Stimulated activated CD8-positive, alpha-beta memory T cell treated with anti-CD3 and anti-CD28 coated beads, Interleukin-7, amount 100 ng/mL, for 1 hour (primary cell): ENCODE measurements at places on chromosomes 6 and 20.

DNA sequence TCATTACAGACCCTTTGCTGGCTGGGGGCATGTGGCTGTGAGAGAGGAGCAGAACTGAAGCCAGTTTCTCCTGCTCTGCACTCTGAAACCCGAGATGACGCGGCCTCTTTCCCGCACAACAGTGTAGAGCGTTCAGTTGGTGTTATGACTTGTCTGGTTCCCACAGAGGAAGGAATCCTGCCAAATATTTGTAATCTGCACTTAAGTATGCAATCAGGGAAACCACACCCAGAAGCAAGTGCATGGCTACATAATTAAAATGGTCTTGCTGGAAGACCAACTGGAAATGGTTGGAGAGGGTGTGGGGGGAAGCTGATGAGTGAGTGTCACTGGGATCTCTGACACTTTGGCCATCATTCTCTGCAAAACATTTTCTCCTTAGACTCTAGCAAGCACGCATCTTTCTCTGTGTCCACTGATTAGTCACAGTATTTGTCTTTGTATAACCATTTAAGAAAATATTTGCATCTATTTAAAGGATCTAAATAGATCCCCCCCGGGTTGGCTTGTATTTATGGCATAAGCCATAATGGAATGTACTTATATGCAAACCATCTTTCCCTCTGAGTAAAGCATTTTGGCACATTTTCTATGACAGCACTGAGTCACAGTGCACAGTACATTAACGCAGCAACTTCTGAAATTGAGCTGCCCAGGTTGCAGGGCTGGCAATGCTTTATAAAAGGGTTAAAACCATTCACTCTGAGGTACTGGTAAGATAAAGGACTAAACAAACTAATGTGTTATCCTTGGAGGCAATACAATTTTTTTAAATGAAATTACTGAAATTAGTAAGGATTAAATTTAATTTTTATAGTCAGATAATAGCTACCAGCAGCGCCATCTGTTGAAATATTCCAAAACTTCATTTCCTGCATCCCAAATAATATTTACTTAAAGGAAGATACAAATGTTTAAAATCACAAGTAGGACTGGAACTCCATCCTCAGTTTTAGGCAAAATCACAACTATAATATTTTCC is 76.7 kb downstream of the FOXC1 start:
- DNase-seq: no peak

DNA sequence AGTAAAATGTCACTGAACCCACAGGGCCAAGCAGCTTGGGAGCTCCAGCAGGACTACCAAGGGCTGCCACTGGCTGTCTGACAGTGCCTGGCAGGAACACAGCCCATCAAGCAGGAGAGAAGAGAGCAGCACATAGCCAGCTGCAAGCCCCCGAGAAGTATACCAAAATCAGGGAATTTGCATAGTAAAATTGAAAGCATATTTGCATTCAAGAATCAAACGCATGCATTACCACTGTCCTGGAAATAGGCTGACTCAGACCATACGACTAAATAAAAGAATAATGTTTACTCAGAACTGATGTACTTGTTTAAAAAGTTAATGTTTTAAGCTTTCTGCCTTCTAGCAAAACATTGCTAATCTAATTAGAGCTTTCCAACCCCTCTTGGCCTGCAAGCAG is 298.1 kb downstream of the TFAP2B start:
- DNase-seq: no peak

DNA sequence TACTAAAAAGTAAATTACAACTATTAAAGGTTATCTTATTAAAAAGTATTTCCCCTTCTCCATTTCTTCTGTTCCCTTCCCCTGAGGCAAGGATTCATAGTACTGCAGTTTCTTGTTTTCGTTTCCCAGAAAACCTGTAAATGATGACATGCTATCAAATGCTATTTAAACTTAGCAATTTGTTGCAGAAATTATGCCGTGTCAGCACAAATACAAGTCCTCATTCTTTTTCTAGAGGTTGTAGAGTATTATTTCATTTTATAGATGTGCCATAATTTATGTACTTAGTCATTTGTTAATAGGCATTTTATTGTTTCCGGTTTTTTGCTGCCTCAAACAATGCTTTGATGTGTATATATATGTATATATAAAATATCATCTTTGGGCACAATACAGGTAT is 268.4 kb downstream of the PLCB1 start:
- DNase-seq: no peak

- DNase-seq: no peak
Measured at GRCh38 chr20:32945710-32946221, 58.5 kb downstream of the SUN5 start.

DNA sequence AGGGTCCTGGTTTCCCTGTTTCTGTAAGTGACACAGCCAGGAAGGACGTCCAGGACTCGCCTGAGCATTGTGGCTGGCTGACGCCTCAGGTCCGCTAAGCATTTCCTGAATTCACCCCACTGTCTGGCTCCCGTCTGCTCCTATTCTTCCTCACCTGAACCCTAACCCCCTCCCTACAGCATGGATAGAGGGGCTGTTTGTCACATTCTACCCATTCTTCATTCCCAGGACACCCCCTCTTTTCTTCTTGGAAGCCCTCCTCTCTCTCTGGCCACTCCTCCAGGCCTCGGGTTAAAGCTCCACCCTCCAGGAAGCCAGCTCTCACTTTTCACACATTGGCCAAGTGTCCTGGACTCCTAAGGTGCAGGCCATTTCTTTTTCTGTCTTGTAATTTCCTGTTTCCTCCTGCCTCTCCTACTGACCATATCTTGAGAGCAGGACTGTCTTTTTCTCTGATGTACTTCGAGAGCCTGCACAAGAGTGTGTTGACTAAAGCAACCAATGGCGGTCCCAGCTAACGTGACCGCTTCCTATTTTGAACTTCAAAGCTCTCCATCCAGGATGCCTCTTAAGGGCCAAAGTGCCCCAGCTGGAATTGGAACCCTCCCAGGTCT is 24.2 kb upstream of the MYMX start:
- DNase-seq: no peak

DNA sequence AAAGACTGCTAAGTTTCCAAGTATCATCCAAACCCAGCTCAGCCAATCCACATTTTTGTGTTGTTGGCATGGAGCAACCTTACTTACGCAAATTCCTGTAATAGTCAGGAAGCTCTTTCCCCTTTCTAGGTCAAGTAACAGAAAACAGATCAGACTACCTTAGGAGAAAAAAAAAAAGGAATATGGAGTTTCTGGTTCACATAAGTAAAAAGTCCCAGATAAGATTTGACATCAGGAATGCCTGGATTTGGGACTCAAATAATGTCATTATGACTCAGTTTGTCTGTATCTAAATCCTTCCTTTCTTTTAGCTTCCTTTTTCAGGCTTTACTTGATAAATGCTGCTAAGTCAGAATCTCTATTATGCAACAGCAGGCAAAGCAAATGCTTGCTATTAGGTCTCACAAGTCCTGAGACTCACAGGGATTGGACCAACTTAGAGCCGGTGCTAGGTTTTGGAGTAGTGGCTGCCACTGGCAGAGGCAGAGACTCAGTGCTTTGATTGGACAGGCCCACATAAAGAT is 44.5 kb downstream of the NCOA7 start:
- DNase-seq: no peak
